ENCODE measurements at places on chromosomes 16 and 17.

- DNase-seq = peak; percentile 77
Measured at GRCh38 chr17:74210191-74211140, 2.9 kb upstream of the TTYH2 start.

DNA sequence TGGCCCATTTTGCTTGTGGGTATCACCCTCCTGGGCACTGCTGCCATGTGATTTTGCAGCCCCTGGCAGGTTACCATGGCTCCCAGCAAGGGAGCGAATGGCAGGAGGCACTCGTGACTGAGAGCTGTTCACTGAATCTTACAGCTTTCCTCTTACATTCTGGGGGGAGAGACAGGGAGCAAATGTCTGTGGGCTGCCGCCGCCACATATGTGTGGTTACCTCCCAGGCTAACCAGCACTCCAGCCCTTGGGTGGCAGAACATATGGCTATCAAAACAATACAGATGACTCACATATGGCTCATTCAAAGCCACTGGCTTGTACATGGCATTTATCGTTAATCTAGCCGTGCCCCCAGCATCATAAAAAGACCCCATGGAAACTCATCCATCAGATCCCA, 19.8 kb downstream of the GTF3C1 start:
- DNase-seq = peak; percentile 71

GRCh38 chr16:75589306-75589705, 23.1 kb downstream of the GABARAPL2 start:
- peak; percentile 20 for DNase-seq

DNA sequence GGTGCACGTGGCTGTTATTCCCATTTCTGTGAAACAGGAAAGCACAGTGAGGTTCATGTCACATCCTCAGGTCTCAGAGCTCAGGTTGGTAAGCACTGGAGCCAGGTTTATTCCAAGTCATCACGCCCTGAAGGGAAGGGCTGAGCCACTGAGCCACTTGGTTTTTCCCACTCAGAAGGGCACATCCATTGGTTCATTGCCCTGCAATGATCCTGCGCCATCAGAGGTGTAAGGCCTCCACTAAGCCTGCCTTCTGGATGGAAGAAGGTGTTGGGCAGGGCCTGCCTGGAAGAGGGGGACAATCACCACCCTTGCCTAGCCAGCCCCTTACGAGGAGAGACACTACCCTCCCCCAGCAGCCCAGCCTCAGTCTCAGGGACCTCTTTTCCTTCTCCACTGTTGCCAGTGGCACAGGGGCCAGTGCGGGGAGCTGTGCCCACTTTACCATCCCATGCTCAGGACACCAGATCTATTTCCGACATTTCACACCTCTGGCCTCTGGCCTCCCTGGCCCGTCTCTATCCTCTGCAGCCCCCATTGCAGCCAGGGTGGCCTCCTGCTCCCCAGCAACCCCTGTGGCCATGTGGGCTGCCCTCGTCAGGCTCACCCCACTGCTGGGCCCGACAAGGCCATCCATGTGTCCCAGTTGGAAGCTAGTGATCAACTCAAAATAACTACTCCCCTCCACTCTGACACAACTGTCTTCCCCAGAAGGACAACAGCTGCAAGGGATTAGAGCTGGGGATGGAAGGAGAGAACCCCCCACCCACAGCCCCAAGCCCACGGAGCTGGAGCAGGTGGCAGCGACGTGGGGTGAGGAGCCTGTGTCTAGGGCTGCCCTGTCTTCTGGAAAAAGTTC, 29.9 kb downstream of the CFAP20 start:
- DNase-seq = no peak

- DNase-seq = no peak
Measured at GRCh38 chr17:49994085-49995054, 654 bp downstream of the DLX3 start.

GRCh38 chr17:44385287-44386181, 3.9 kb downstream of the ITGA2B start:
- peak; percentile 61 for DNase-seq

GRCh38 chr17:47690121-47690520, 3.8 kb upstream of the TBKBP1 start:
- no peak for DNase-seq

- DNase-seq = peak; percentile 5
Measured at GRCh38 chr16:1175566-1176279, 22.8 kb downstream of the CACNA1H start.

GRCh38 chr17:67605256-67605912, 112.4 kb upstream of the NOL11 start:
- peak; percentile 33 for DNase-seq

Data from fibroblast of lung (primary cell).